ENCODE measurements at places on chromosomes 2 and 18. TPM values are rescaled to one million over a fixed set of nuclear protein-coding genes. Genes with fewer than 3 reads are reported as not detected.

AGXT gene
- not detected for total RNA-seq

CNRIP1 gene
- total RNA-seq, result 82.0 TPM

ORC4 gene
- 67.7 TPM for total RNA-seq

DNA sequence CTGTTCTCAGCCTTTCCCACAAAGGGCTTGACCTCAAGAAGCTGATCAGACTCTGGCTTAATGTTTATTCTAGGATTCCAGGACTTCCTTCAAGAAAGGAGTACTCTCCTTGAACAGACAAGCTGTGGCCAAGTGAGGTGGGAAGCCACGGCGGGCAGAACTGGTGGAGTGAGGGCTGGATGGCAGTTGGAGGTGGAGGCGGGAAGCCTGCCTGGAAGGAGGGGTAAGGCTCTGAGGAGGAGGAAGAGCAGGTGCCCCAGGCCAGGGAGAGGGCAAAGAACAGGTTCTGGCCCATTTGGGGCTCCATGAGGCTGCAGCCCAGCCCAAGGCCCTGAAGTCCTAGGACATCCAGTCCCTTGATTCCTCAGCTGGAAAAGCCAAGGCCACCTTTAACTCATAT is 143.9 kb downstream of the CYP26B1 start:
- DNase-seq, result no peak

DNA sequence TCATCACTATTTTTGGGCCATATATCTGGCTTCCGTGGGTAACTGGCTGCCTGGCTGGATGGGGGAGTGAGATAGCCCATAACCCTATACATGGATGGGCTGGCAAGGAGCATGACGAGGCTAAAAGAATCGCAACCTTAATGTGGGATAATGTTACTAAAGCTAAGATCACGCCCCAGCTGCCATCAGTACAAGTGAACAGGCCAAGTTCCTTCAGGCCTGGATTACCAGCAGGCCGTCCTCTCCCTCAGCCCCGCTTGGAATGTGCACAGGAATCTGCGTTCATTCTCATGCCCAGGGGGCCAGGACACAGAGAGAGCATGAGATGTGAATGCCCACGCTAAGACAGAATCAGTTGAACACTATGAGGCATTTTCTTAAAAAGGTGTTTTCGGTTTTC is 34.7 kb downstream of the RMC1 start:
- DNase-seq, result no peak

GRCh38 chr2:88450925-88451810 is 1.3 kb downstream of the FOXI3 start:
- no peak for DNase-seq

SLC16A14 gene
- 19.8 TPM for total RNA-seq

RGPD6 gene
- 82.4 TPM for total RNA-seq

DNA sequence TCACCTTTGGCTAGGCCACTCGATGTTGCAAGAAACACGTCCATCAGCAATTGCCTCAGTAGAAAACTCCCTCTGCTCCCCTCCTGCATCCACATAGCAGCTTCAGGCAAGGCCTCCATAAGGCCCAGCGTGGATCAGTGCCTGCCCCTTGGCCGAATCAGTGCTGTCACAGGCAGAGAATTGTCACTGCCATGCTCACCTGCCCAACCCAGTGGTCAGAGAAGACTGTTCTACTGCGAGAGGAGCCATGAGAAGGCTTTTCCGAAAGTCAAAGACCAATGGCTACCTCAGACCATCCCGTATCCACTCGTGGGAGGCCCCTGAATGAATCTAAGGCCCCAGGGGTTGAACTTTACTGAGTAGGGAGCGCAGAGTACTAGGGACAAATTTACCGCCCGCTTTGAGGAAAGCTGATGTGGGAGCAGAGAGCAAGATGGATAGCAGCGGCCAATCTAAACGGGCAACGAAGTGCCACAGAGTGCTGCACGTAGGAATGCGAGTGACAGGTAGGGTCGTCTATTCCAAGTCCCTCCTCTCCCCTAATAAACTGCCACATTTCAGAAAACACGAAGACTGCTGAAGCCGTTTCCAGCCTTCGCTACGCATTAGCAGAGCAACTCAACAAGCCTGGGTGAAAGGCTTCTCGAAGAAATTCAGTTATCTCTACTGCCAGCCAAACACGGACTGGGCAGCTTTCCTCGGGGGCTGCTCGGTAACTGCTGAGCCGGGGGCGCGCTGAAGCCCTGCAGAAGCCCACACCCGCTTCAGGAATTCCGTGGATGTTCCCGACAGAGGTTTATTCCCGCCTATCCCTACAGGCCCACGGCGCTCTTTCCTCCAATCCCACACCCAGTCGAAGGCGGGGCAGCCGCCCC is 968 bp upstream of the RALBP1 start:
- DNase-seq, result no peak

DNA sequence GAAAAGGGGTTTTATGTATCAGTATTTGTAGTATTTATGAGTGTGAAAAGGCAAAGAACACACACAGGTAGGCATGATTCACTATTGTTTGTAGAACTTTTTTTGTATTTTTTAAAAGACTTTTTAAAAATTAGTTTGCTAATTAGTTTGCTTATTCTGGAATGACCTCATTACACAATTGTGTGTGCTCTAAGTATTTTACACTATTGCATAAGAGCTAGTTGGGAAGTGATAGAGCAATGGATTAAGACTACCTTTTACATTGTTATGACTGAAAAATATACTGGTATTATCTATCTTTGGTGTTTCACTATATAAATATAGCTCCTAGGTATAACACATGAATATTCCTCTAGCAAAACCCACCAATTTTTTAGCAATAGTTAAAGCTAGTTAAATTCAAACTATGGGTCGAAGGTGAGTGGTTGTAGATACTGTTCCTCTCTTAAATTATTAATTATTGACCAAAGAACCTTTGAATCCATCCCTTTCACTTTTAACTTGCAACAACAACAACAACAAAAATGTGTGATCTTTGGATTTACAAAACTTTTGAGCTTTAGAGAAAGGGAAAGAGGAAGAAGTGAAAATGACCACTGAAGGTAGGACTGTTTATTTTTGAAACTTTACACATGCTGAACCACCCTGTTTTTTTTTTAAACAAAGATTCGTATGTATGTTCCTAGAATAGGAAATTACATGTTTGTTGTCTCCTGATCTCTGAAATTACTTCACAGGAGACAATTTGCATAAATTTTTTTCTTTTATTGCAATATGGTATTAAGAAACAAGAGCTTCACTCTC is 18.7 kb downstream of the ITPRID2 start:
- no peak for DNase-seq

- DNase-seq, result no peak
Observed at GRCh38 chr2:122595065-122595464, 839.6 kb downstream of the TSN start.

- DNase-seq, result no peak
Observed at GRCh38 chr18:69999656-70000055, 52.0 kb upstream of the CD226 start.

ATP8B1 gene
- total RNA-seq, result 5.5 TPM

Data from dorsolateral prefrontal cortex (tissue), 122 donors.